Forelimb muscle (tissue), 1 donor: ENCODE measurements at places on chromosomes 12 and 14.

DNA sequence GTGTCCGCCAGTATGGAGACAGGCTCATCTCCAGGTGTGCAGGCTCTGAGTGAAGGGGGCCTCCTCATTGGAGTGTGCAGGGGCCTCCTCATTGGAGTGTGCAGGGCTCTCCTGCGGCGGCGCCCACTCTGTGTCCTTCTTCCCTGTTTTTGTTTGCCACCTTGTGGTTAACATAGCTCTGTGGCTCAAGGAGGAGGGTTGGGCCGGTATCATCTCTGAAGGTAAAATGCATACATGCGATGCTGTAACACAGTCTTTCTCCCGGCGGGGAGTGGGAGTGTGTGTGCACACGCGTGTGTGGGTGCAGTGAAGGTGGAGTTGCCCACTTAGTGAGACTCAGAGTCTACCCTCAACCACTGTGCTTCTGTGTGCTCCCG lies 429.4 kb downstream of the ZFP36L1 start:
- DNase-seq, result no peak

- DNase-seq, result no peak
Observed at GRCh38 chr14:72236629-72237028, 304.4 kb downstream of the RGS6 start.

DNA sequence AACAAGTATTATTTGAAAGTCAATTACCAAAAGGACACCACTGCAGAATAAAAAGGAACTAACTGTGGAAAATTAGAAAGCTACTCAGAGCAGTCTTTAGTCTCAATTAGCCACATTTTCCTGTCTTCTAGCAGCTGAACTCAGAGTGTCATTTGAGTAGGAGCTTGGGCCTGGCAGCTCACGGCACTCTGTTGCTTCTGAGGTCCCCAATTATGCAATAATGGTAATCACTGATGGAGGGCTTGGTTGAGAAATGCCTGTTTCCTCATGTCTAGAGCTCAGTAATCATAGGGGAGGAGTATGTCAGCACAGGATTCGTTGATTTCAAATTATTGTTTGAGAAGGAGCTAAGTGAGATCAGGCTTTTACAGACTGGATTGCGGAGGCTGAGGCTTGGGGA lies 108.6 kb downstream of the VRK1 start:
- DNase-seq, result no peak

DNA sequence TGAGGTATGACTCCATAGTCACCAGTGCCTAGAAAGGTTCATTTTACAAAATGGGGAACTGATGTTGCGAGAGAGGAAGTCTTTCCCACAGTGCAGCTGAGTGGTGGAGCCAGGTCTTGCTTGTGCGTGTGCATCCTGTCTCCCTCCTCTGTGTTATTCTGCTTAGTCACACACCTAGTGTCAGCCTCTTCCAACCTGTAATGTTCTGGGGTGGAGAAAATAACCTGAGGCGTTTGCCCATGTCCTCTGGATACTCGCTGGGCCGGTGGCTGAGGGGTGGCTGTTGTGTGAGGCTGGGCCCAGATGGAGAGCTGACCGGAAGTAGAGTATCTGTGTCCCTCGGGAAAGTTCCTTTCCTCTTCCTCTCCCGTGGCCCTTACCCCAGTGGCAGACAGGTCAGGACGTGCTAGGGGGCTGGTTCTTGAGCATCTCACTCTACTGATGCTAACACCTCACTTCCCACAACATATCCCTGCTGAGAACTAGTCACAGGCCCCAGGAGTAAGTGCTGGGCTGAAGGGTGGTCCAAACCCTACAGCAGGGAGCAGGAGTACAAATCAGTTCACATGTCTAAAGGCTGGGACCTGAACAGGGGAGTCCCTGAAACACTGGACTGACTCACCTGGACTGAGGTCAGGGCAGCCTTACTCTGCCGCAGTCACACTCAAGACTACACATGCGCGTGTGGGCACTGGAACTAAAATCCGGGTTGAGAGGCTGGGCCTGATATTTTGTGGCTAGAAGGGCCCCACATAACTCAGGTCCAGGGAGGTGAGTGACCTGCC lies 7.0 kb downstream of the MLF2 start:
- DNase-seq, result no peak

DNA sequence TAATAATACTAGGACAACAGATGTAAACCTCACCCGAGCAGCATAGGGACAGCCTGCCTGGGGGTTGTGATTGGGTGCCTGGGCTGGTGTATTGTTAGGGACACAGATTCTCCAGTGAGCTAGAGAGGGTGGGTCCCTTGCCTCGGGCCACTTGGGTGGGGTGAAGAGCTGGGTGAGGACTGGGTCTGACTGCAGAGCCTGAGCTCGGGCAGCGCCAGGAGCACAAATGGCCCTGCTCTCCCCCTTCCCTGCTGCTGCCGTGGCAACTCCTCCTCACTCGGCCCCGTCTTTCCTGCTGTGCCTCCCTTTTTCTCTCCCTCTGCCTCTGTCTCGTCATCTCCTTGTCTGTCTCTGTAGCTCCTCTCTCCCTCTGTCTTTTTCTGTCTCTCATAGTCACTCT lies 115.4 kb downstream of the GLT1D1 start:
- no peak for DNase-seq

DNA sequence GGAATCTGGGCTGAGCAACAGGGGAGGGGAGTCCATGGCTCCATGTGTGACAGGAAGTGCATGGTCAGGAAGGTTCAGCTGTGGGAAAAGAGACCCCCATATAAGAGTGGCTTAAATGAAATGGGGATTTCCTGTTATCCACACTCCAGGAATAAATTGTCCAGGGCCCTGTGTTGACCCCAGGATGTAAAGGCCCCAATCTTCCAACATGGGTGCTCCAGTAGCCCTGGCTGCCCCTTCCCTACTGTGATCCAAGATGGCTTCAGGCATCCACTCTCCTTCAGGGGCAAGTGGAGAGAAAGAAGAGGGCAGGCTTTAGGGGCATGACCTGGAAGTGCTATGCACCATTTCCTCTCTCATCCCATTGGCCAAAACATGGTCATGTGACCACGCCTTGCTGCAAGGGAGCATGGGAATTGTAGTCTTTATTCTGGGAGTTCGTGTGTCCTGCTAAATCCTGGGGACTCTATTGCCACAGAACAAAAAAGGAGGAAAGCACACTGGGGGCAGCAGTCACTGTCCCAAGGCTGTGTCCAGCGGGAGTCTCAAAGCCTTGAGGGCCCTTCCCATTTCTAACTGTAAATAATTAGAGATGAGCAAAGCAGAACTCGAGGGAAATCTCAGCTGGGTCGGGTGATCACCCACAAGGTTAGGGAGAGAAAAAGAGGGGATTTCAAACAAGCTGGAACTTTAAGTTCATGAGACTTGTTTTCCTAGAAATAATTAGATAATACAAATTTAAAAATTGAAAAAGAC lies 289.2 kb downstream of the ADGRD1 start:
- no peak for DNase-seq

DNA sequence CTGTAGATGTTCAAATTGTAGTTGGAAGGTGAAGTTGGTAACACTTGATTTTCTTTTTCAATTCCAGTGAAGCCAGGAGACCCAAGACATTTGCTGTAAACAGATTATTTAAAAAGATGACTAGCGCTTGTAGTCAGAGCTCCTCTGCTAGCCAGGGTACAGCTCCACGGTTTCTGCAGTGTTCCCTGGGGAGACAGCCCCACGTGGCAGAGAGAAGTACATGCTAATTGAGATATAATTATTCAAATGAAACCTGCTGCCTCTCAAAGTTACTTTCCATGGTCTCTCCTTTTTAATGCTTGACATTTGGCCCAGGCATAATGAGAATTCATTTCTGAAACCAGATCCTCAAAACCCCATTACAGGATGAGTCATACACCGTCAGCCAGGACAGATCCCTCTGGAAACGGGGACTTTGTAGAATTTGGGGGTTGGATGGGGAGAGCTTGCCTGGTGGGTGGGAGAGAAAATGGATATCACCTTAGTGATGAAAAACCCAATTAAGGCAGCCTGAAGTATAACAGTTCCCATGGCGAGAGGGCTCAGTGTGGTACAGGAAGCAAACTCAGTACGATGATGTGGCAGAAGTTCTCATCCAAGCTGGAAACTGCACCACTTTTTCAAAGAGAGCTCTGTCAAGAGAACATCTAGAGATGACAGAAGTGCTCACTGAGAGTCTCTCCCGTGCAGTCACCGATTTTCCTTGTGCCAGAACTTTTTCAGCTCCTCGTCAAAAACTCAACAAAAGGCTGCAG lies 637.7 kb upstream of the TMEM132C start:
- DNase-seq, result no peak

DNA sequence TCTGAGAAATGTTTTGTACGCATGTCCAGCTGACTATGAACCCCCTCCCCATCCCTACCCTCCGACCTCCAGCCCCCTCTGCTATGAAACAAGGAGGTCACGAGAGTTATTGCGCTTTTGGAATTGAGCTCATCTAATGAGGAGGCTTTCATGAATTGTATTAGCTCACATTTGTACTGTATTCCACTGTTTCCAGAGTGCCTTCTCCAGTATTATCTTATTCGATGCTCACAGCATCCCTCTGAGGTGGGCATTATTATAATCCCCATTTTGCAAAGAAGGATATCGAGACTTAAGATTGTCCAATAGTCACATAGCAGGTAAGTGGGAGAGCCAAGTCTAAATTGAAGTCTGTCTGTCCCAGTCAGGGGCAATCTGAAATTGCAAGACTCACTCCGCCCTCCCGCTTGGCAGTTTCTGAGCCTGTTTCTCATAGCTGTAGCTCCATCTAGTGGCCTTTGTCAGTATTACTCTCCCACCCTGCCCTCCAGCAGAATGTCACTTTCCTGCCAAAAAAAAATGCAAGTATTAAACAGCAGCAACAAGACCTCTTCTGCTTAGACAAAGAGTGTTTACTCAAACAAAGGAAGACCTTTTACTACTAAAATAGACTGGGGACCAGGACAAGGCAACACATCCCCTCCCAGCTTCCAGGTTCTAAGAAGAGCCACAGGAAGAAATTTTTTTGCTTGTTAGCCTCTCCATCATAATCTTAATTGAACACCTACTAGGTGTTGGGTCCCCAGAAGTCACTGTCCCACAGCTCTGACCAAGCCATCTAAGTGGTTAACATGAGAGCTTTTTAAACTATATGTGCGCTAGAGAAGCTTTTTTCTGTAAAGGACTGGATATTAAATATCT lies 48.6 kb upstream of the TMEM233 start:
- peak; percentile 57 for DNase-seq

DNA sequence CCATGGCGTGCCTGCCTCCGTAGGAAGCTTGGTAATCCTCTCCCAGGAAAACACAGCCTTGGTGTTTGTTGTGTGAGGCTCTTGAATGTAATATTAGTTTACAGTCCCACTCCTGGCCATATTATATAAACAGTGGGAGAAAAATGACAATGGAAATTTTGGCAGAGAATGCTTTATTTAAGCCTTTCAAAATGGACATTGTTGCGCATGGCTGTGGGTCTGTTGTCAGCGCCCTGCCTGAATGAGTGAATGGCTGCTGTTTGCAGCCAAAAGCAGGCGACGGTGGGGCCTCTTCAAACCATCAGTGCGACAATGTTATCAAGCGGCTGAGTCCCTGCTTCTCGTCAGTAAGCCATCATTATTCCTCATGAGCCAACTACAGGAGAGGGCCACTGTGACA lies 201.8 kb upstream of the RMST start:
- no peak for DNase-seq

- no peak for DNase-seq
Observed at GRCh38 chr12:125399489-125399888, 334.3 kb downstream of the AACS start.

GRCh38 chr14:61212546-61212945 lies 68.6 kb downstream of the TMEM30B start:
- no peak for DNase-seq

GRCh38 chr14:75561013-75561432 lies 17.4 kb upstream of the FLVCR2 start:
- DNase-seq, result no peak

GRCh38 chr14:31362746-31363145 lies 57.6 kb downstream of the HEATR5A start:
- no peak for DNase-seq

DNA sequence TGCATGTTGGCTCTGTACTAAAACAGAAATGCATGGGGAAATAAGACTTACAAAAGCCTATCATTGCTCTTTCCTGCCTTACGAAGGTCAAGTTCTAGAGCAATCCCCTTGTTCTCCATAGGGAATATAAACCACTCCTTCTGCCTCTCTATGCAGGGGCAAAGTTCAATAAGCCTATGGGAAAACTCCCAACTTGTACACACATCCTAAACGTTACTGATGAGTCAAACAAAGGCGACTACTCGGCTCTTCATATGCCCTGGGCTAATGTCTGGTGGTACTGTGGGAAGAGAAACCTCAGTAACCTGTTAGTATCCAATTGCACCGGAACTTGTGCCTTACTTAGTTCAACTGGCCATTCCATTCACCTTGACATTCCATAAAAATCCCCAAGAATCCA lies 32.7 kb downstream of the PRMT8 start:
- DNase-seq, result no peak

DNA sequence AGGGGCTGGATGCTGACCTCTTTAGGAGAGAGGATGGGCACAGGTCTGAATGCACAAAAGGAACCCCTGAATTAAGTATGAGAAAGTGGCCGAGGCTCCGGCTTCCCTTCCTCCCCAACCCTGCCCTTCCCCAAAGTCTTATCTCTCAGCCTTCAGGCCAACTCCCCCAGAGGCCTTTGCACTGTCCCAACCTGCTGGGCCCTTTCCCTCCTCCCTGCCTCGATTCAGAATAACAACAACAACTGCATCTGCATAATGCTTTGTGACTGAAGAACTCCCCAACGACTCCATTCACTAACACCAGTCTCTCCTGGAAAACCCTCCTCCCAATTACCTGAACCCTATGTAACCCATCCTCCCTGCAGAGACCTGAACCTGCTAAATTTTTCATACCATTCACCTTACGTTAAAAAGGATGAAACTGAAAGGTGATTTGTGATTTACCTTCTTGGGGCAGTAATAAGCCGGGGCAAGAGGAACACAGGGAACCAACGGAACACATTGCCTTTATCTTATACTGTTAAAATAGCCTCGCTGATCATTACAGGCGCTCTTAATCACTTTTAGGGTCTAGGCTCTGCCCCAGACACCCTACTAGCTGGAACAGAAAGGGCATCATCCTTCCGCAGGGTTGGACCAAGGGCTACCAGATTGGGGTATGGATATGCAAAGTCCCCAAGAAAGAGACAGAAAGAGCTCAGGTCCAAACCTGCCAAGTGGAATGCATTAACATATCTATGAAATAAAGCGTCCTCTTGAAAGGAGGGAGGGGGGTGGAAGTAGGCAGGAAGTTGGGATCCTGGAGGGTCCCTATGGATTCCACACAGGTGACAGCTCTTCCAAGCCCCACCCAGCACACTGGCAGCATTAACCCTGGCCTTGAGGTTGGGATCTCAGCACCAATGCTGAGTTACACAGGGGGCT lies 24.2 kb upstream of the FOXN3 start:
- no peak for DNase-seq

- DNase-seq, result no peak
Observed at GRCh38 chr14:74506411-74506851, 12.9 kb downstream of the ISCA2 start.
